ENCODE measurements at places on chromosomes 12 and 14.

DNA sequence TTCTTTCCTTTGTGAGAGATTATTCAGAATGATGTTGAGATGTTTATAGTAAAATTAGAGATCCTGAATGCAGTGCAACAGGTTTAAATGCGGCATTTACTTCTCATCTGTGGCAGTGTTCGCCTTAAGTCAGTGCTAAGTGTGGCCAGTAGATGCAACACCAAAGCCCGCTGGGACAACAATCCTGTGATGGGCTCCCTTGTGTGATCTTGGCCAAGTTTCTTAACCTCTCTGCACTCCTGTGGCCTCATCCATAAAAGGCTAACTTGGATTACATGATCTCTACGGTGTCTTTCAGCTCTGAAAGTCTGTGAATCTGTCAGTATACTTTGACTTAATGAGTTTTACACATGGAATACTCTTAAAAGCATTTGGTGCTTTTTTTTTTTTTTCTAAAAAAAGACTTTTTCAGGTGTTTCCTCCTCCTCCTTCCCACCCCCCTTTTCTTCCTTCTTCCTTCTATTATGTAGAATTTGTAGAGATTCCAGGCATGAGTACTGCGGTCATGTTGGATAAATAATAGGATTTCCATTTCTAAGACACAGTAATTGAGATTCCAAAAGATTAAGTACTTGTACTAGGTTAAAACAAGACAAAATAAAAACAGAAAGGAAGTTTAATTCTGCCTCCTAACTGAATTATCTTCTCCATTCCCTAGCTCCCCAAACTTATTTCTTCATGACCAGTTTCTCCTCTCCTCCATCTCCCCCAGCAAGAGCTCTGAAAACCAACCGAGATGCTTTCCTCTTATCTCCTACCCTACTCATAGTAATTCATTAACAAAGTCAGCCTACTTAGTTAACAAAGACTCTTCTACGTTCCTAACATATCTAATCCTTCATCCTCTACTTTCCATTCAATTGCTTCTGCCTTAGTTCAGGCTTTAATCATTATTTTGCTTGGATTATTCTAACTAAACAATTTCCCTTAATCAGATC lies 42.2 kb upstream of the NAV3 start:
- DNase-seq = no peak

- DNase-seq = no peak
These were observed 2.9 kb upstream of the MMP17 start for GRCh38 chr12:131825146-131825892.

GRCh38 chr14:35234012-35234805 lies 58.0 kb upstream of the PSMA6 start:
- DNase-seq = no peak

GRCh38 chr12:18320036-18320617 lies 58.8 kb downstream of the PIK3C2G start:
- no peak for DNase-seq

DNA sequence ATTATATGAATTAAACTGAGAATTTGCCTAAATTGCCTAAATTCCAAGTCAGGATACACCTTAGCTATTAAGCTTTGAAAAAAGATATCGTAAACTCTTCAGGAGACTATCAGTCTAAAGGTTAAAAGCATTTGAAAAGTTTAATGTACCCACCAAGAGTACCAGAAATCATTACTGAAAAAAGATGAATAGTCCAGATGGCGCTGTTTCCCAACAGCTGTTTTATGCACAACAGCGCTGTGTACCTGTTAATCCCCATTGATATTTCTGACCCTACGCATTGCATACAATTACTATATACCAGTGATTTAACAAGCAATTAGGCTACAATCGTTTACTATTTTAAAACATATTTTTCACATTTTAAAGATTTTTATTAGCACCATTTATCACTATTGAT lies 185.0 kb downstream of the PLCZ1 start:
- DNase-seq = no peak

GRCh38 chr14:29649170-29649569 lies 278.5 kb downstream of the PRKD1 start:
- DNase-seq = no peak

GRCh38 chr12:115245020-115245419 lies 561.0 kb upstream of the TBX3 start:
- no peak for DNase-seq

- DNase-seq = no peak
These were observed 66.9 kb upstream of the ACTN1 start for GRCh38 chr14:69045857-69046475.

GRCh38 chr12:54018468-54018984 lies 9.7 kb upstream of the HOXC6 start:
- no peak for DNase-seq

GRCh38 chr12:115761784-115762183 lies 515.7 kb downstream of the MED13L start:
- DNase-seq = no peak

DNA sequence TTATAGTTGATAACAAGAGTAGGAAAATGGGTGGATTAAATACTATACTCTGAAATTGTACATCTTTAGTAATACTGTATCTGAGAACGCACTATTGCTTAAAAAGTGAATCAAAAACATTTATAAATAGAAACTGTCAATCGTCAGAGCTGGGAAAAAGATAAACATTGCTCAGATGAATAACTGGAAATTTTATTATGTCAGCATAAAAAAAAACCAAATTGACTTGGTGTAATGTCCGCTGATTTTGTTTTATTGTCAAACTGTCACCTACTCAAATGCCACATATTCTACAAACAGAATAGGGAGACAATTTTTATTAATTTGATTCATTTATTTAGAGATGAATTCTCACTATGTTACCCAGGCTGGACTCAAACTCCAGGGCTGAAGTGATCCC lies 109.3 kb upstream of the TMTC1 start:
- DNase-seq = no peak

- DNase-seq = peak; percentile 14
These were observed 165.5 kb upstream of the ATP2B1 start for GRCh38 chr12:89874146-89874545.

- no peak for DNase-seq
These were observed 28.3 kb upstream of the ETFBKMT start for GRCh38 chr12:31631023-31631724.

DNA sequence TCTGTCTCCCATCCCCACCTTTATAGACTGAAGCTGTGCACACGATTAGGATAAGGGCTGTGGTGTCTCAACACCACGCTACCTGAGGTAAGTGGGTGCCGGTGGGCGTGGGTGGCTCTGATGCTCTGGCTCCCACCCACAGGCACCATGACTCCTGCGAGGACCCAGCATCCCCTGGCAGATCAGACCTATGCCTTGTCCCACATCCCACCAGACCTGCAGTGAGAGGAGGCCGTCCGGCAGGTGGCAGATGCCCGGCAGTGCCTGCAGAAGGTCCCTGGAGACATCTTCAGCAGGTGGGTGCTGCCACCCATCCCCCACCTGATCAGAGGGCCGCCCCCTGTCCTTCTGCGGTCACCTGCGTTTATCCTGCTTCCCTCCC lies 104.4 kb upstream of the PRB2 start:
- no peak for DNase-seq

GRCh38 chr14:76687611-76688382 lies 73.5 kb upstream of the VASH1 start:
- no peak for DNase-seq

- no peak for DNase-seq
These were observed 414.4 kb downstream of the DPF3 start for GRCh38 chr14:72479461-72479931.

DNA sequence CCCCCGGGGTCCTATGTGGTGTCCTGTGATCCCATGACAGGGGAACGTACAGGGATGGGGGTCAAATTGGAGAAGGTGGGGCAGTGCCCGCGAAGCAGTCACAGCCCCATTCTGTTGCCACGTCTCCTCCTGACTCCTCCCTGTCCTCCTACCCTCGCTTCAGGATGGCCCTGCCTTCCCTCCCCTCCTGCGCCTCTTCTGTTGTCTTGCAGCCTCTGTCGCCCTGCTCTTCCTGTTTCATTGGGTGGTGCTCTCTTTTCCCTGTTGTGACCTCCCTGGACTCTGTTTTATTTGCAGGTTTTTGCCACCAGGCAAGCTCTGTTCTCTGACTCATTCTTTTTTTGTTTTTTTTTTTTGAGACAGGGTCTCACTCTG lies 18.7 kb downstream of the CABP1 start:
- DNase-seq = no peak

DNA sequence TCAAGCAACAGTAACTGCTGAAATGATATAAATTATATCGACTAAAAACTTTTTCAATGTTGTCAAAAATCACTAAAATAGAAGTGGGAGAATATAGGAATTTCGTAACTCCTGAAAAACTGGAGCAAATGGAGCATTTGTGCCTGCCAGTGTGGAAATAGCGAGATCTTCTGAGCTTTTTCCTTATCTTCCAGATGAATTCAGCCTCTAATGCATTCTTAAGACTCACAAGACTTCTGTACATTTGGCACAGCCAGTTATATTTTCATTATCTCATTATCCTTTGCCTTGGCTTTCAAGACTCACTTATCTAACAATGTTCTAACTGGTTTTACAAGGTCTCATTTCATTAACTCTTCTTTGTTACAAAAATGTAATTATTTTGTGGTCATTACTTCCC lies 252.4 kb downstream of the GXYLT1 start:
- no peak for DNase-seq

DNA sequence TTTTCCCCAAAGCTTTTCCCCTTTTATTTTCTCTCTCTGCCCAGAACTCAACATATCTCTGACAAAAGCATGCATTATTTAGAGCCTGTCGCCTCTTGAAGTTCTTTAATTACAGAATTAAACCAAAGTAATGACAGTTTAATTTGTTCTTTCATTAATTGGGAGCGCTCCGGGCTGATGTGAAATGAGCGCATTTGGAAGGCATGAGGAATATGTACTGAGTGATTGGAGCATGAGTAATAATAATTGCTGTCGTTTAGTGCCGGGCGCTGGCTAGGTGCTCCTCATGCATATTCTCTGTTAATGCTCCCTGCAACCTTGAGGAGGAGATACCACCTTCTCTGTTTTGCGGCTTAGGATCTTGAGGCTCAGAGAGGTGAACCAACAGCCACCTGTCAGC lies 120.5 kb downstream of the SLC25A47 start:
- no peak for DNase-seq

- DNase-seq = no peak
These were observed 407.8 kb downstream of the ATP23 start for GRCh38 chr12:58349161-58349560.

- DNase-seq = no peak
These were observed 183.3 kb downstream of the PTPRO start for GRCh38 chr12:15505616-15506015.

DNA sequence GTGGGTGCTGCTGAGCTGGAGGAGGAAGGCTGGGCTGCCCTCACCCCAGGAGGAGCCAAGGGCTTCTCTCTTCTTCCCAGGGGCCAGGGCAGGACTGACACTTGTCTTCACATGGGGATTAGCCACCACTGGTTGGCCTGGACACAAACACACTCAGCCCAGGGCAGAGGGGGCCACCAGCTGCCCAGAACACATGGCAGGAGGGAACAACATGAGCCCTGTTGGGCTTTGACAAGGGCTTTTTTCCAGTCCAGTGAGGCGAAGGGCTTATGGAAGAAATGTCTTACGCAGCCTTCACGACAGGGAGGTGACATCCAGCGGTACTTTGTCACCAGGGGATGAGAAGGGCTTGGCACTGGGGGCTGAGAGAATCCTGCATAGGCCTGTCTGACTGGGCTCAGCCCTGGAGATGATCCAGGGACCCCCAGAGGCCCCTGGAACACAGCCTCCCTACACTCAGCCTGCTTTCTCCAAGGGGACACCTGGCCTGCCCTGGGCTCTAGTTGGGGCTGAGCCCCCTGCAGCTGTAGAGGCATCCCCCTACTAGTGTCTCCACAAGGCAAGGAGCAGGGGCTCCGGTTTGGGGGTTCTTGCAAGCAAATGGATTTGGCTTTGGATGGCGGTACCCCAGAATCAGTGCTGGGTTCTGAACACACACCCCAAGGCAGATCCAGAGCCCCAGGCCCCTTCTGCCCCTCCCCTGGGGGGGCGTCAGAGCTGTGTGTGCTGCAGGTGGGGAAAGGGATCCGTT lies 18.9 kb downstream of the ARL6IP4 start:
- DNase-seq = no peak

- peak; percentile 36 for DNase-seq
These were observed 117.1 kb downstream of the SLC25A47 start for GRCh38 chr14:100440207-100440631.

GRCh38 chr12:91056488-91056887 lies 1.3 kb downstream of the KERA start:
- no peak for DNase-seq

GRCh38 chr12:7142809-7143465 lies 12.8 kb downstream of the CLSTN3 start:
- DNase-seq = no peak

- DNase-seq = no peak
These were observed 16.7 kb upstream of the TMEM106C start for GRCh38 chr12:47946413-47947323.

GRCh38 chr14:99185436-99186068 lies 86.4 kb downstream of the BCL11B start:
- no peak for DNase-seq

DNA sequence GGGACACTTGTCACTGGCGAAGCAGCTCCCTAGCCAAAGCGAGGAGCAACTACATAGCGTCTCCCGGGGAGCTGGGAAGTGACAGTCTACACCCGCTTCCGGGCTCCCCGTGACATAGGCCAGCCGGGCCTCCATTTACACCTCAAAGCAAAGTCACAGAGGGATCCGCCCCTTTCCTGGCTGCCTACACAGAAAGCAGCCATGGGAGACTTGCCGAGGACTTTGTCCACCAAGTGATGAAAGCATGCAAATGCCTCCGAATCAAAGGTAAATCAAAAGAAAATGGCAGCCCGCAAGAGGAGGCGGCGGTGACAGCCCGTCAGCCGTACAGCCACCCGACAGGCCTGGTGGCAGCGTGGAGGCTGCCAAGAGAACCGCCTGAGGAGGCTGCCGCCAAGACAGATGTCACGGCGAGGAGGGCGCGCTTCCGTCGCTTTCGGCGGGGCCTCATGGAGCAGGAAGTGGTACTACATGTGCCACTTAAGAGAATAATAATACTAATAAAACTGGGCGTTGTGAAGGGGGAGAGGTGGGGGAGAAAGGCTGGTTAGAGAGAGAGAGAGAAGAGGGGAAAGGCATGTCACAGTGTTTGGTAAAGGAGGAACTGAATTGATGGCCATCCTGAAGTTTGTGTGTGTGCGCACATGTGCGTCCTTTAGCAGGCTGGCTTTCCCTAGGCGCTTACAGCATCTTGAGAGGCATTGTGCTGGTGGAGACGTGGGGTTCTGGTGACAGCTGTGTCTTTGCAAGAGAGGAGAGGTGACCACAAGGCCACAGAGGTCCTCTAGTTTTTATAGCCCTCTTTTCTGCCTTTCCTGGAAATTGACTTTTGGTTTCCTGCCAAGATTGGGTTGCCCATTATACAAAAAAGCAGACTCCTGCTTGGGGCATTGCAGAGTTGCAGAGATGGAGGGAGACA lies 661.7 kb downstream of the VRK1 start:
- no peak for DNase-seq

GRCh38 chr14:102248121-102248520 lies 56.8 kb downstream of the MOK start:
- DNase-seq = no peak

- DNase-seq = no peak
These were observed 10.5 kb downstream of the GNPNAT1 start for GRCh38 chr14:52780893-52781292.

- no peak for DNase-seq
These were observed 85.1 kb downstream of the DERA start for GRCh38 chr12:15996254-15996653.

- no peak for DNase-seq
These were observed 488.9 kb downstream of the MDGA2 start for GRCh38 chr14:47186486-47186885.

GRCh38 chr14:38994731-38995130 lies 108.3 kb downstream of the SEC23A start:
- no peak for DNase-seq

- DNase-seq = no peak
These were observed 11.5 kb upstream of the OR11G2 start for GRCh38 chr14:20179218-20179617.

- DNase-seq = no peak
These were observed at the start of gene TMEM30B for GRCh38 chr14:61281186-61281947. TSS of gene TMEM30B (minus strand) at chr14:61281338. CDS start at chr14:61281147, 191 bp downstream.

Measured in tibial nerve (tissue), 4 donors.